ENCODE measurements at places on chromosomes 13 and 19.

- DNase-seq = no peak
These were observed 183.1 kb downstream of the LHFPL6 start for GRCh38 chr13:39419876-39420275.

DNA sequence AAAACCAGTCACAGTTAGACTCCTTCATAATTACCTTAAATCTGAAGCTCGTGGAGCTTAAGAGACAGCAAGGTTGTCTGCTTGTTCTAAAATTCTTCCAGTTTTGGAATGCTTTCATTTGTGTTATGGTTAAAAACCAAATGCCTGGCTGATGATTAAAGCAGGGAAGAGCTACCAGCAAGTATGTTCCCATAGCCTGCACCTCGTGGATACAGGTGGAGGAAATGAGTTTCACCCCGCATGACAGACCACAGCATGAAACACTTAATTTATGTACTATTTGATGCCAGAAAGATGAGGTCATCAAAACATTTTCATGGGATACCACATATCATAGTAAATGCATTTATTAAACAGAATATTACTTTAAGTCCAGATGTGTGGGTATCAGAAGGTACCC lies 416 bp upstream of the DOCK9 start:
- peak; percentile 90 for DNase-seq

DNA sequence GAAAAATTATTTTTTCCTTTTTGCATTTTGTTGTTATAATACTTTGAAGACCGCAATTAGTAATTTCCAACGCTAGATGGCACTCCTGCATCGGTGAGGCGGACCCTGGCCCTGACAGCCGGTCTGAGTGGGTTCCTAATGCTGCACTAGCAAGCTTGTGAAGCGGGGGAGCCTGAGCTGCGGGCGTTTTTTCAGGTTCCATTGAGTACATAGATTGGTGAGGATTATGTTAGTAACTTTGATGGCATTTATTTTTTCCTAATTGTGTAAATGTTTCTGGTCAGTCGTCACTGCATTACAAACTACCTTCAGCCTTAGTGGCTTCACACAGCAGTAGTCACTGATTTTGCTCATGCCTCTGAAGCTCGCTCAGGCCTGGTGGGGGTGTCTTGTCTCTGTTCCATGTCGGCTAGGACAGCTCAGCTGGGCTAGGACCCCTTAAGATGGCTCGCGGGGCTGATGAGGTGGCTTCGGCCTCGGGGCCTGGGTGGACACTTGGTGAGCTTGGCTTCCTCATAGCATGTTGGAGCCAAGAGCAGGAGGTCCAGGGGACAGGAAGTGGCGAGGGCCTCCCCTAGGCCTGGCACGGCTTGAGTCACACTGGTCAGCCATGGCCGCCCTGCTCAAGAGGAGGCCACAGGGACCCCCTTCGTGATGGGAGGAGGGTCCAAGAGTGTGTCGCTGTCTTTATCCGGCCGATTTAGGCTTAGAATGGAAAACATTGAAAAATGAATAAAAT lies 25.0 kb downstream of the ERCC5 start:
- peak; percentile 71 for DNase-seq

GRCh38 chr19:30783936-30784335 lies 411.8 kb downstream of the ZNF536 start:
- no peak for DNase-seq

DNA sequence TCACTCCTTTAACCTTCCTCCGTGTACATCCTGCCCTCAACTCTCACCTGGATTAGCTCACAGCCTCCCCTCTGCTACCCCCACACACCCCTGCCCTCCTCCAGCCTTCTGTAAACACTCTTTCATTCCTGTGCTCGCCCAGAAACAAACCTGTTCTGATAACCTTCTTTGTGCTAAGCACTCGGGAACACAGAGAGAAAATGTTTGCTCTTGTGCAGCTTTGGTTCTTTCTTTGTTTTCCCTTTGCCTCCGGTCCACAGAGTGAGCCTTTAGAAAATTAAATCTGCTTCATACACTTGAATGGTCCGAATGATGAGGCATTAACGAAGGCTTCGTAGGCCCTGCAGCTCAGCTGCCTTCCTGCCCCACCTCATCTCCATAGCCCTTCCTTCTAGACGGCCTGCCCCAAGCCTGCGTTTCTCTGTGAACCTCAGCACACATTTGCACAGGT lies 6.6 kb upstream of the ZDHHC20 start:
- no peak for DNase-seq

DNA sequence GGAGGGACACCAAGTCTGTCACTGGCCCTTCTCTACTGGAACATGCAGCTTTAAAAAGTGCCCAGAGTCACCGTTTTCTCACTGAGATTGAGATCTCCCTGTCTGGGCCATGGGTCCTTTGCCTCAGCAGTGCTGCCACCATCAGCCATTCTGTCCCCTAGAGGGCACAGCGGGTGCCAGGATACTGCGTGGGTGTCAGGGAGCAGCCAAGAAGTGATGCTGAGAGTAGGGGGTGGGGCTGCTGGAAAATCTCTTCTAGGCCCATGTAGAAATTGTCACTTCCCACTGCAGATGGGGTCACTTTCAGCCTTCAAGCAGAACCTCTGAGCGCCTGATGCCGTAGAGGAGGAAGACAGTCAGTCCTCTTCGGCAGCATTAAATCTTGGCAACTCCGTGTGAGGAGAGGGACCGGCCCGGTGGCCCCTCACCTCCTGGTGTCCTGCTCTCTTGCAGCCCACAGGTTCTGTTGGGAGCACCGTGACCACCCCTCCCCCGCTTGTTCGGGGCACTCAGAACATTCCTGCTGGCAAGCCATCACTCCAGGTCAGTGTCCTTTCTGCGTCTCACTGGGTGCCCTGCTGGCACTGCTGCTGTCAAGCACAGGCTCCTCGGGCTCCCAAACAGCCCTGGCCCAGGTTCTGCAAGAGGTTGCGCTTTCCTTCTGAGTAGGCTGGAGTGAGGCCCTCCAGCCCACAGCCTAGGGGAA lies 21.4 kb downstream of the TSSK6 start:
- DNase-seq = no peak

GRCh38 chr13:99971576-99972189 lies at the start of gene ZIC5:
TSS of gene ZIC5 (minus strand) at chr13:99971767. CDS start at chr13:99971603, 164 bp downstream.
- DNase-seq = no peak

- peak; percentile 83 for DNase-seq
These were observed 722 bp downstream of the COLGALT1 start for GRCh38 chr19:17555929-17556813.

DNA sequence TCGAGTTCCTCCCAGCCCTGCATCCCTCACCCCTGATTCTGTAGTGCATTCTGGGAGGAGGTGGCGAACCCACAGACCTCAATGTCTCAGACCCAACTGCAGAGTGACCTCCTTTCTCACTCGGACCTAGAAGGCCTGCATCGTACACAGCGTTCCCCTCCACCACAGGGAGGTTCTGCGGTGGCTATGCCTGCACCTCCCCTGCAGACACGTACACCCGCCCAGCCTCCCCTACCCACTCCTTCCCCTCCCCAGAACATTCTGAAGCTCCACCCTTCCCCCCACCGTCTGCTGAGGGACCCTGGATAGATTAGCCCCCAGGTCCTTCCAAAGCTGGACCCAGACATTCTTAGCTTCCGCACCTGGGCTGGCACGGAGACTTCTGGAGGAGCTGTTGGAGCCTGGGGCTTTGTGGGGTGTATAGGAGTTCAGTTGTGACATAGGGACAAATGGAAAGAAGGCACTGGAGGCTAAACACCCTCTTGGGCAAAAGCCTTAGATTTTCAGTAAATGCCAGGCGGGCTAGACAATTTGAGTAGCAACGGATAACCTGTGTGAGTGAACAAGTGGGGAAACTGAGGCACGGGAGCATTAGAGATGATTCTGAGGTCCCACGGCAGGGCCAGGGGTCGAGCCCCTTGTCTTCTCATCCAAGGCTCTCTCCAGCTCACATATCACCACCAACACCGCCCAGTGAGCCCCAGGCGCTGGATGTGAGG lies 420 bp upstream of the FSD1 start:
- no peak for DNase-seq

DNA sequence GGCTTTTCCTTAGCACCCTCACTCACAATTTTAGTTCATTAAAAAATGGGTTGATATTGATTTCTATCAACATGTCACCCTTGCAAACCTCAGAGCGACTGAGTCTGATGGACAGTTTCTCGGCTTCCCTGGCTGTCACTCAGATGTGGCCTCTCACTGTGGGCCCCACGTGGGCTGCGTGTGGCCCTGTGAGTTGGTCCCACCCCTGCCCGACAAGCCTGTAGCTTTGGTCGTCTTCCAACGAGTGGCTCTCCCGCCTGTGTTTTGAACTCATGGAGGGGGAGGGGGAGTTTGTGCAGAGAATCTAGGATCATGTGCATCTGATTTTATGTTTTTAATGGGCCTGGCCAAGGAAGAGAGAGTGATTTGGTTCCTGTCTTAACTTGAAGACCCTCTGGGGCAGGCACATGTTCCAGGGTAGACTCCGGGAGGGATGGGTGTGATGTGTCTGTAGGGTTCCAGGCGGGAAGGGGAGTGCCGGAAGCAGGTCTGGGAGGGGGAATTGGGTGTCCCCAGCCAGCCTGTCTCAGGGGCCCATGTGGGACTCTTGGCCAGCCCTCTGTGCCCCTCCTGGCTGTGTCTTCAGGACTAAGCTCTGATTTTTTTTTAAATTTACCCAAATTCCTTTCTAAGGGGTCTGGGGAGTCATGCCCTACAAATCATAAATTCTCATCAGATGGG lies 18.9 kb downstream of the ATP11A start:
- DNase-seq = no peak
